ENCODE measurements at places on chromosomes 4 and X.
A peak's percentile ranks its signal among the peaks of the same experiment; 100 is the strongest.

DNA sequence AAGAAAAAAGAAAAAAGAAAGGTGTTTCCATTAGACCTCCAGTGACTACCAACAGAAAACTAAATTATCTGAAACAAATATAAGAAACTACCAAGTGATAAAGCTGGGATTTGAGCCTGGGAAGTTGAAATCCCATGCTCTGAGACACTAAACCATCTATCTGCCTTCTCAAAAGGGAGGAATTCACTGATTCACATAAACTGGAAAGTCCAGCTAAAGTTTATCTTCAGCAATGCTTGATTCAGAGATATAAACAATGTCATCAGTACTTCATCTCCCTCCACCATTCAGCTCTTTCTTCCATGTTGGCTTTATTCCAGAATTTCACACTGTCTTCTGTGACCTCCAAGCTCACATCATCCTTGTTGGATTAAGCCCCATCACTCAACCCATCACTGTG, 96.3 kb downstream of the IQCM start:
- DNase-seq, result no peak

DNA sequence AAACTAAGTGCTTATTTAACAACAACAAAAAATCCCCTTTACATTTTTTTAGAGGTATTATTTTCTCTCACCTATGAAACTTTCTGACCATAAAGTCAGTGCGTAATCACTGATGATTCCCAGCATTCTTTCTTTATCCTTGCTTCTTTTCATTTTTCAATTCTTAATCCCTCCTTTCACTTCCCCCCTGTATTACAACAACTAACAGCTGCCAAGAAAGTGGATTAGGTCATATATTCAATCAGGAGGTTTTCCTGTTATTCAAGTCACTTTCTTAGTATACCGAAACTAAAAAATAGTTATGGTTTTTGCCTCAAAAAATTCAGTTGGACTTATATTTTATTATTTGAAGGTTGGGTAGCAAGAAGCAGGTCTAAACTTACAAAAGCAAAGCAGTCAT, 2.1 kb upstream of the STAP1 start:
- DNase-seq, result peak; percentile 56

DNA sequence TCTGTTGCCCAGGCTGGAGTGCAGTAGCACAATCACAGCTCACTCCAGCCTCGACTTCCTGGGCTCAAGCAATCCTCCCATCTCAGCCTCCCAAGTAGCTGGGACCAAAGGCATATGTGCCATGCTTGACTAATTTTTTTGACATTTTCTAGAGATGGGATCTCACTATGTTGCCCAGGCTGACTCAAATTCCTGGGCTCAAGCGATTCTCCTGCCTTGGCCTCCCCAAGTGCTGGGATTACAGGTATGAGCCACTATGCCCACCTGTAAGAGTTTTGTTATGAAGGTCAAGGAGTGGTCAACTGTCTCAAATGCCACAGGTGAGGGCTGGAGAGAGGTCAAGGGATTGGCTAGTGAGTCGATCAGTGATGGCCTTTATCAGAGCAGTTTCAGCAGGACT, 32.5 kb downstream of the TMEM150C start:
- no peak for DNase-seq

GRCh38 chr4:182835006-182835740, 82.0 kb downstream of the DCTD start:
- no peak for DNase-seq

- DNase-seq, result no peak
These were observed 86.0 kb upstream of the NPFFR2 start for GRCh38 chr4:71945791-71946190.

GRCh38 chrX:79117078-79117477, 27.4 kb upstream of the GPR174 start:
- DNase-seq, result no peak

GRCh38 chrX:54640103-54640690, 110.2 kb downstream of the GNL3L start:
- no peak for DNase-seq
